Left renal cortex interstitium (tissue), 4 donors: ENCODE measurements at places on chromosomes 5 and 9.

DNA sequence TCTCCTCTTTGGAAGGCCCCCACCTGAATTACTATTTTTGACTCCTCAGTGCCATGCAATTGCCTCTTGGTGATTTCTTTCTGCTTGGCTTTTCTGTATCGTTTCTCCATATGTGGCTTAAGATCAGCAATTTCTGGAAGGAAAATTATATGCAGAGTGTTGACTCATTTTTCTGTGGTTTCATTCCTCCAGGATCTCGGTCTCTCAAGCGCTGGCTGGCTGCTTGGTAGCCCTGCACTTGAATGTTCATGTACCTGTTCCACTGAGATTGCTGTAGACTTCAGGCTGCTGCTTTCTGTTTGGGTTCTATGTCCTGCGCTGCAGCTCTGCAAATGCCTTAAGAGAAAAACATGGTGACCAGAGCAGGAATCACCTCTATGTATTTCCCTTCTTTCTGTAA is 77.6 kb downstream of the INIP start:
- DNase-seq = no peak

DNA sequence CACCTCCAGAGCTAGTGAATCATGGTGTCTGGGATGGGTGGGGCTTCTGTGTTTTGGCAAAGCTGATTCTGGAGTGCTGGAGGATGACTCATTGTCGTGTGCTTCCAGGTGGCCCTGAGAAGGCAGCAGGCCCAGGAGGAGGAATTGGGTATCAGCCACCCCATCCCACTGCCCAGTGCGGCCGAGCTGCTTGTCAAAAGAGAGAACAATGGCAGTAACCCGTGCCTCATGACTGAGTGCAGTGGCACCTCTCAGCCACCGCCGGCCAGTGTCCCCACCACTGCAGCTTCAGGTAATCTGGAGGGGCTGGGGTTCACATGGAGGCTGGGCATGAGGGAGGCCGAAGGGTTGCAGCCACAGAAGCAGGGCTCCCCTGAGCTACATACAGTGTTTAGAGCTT is 5.4 kb downstream of the DMRT1 start:
- no peak for DNase-seq

DNA sequence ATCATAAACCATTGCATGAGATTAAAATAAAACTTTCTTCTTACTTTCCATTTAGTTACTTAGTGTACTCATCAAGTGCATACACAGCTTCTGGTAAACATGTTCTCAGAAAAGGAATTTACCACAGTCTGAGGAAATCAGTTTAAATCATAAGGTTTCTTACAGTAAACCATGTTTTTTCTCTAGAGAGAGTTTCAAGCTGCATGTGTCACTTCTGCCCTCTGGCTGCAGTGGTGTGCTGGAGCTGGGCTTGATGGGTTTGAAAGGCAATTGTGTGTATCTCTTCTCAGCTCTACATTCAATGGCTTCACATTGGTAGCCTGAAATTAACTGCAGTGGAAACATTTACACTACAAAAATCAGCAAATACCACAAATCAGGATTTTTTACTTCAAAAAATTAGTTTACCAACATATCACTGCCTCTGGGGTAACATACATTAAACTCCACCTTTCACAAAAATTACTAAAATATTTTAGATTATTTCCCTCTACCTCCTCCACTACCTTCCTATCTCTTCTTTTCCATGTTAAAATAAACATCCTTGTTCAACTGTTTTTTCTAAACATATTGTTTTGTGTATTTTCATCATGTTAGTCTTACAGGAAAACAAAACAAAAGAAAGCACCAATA is 414.3 kb downstream of the ANXA1 start:
- DNase-seq = no peak

DNA sequence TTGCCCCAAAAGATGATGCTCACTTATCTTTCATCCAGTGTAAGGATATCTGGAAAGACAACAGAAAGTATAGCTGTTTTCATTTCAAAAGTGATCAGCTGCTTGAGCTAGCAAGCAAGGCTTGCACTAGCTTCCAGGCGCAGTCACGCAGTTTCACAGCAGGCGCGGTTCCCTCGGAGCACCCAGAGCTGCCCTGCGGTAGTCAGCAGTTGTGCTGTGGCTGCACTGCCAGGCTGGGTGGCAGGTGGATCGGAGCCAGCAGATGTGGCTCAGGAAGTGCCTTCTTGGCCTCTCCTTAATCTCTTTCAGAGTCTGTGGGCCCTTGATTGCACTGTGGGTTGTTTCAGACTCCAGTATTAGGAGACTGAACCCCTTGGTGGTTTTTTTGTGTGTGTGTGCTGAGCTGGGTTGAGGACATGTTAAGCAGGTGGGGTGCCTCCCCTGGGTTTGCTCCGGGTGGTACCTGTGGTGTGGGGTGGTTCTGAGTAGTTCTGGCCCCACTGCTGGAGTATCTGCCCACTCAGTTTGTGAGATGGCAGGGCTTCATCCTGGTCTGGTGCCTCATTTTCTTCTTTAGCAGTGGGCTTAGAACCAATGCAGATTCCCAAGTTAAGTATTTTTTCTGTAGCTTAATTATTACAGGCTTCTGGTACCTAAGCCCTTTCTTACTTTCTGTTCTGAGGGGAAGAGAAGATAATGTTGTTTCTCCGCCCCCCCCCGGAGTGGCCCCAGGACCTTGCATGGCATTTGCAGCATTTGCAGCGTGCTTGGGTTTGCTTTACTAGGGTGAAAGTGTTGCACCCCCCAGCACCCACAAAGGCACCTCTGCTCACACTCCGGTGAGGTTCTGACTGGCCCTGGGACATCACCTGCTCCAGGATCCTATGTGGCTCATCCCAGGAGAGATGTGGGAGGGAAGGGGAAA is 16.4 kb downstream of the TENT4A start:
- DNase-seq = no peak

DNA sequence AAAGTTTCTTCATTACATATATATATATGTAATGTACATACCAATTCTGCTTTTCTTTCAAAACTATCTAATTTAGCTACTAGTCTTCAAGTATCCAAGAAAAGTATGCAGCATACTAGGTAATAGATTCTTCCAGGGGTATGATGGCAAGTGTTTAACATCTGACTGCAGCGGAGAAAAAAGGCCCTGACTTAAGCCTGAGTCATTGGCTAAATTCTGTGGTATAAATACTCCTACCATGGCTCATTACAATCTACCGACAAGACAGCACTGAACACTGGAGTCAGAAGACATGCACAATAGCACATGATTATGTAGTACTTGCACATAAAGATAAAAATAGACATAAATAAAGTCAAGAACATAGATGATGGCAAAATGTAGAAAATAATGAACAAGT is 439.9 kb downstream of the BRINP1 start:
- DNase-seq = no peak

DNA sequence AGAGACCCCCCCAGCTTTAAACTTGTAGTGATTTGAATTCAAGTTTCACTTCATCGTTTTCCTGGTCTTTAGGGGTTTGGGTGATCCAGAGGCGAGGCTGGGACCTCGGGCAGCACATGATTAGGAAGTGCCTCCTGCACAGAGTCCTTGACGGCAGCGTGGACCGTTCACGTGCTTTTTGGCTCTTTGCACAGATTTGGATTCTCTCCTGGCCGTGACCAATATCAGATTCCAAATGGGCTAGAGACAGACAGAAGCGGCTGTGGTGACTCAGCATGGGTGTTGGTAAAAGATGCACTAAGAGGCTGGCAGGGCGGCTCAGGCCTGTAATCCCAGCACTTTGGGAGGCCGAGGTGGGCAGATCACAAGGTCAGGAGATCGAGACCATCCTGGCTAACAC is 117.2 kb upstream of the CACNA1B start:
- DNase-seq = no peak

DNA sequence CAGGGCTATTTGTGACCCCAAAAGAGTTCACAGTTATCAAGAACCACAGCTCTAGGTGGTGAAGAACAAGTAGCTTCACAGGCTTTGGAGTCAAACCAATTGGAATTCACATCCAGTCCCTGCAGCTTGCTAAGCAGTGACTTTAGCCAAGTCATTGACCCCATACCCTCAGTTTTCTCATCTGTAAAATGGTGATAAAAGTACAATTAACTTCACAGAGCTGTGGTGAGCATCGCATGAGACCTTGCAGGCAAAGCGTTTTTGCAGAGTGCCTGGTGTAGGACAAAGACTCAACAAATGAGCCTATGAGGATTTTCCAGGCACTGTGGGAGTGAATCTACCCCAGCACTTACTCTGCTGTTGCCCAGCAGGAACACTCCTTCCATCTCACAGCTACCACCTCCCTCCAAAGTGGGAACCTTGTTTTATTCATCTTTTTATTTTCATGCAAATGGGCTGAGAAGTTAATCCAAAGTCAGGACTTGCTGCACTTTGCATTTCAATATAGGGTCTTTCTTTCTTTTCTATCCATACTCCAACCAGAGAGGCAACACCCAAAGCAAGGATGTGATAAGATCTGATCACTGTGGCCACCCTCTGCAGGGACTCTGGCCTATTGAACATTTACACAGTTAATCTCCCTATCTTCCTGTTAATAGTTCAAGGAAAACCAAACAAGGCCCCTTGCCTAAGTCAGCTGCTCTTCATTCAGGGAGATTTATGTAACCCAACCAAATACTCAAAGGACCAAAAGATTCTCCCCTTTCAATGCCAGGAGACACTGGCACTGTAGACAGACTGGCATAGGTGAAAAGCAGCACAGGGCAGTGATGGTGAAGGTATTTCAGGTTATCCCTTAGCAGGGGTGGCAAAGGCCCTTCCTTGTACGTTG is 41.9 kb downstream of the ABCA1 start:
- no peak for DNase-seq

- DNase-seq = no peak
Measured at GRCh38 chr9:83569326-83569725, 31.1 kb upstream of the FRMD3 start.

- DNase-seq = no peak
Measured at GRCh38 chr5:112657804-112658203, 79.9 kb upstream of the APC start.

GRCh38 chr5:137040641-137041340 is 458.3 kb downstream of the SPOCK1 start:
- no peak for DNase-seq

GRCh38 chr5:15521381-15522186 is 21.6 kb downstream of the FBXL7 start:
- no peak for DNase-seq

GRCh38 chr9:124755061-124755460 is 16.1 kb downstream of the NR6A1 start:
- DNase-seq = no peak

- no peak for DNase-seq
Measured at GRCh38 chr5:41822036-41822435, 48.2 kb downstream of the OXCT1 start.

GRCh38 chr9:124191691-124192395 is 65.9 kb upstream of the NEK6 start:
- no peak for DNase-seq

- no peak for DNase-seq
Measured at GRCh38 chr5:163757344-163757743, 251.9 kb downstream of the MAT2B start.

DNA sequence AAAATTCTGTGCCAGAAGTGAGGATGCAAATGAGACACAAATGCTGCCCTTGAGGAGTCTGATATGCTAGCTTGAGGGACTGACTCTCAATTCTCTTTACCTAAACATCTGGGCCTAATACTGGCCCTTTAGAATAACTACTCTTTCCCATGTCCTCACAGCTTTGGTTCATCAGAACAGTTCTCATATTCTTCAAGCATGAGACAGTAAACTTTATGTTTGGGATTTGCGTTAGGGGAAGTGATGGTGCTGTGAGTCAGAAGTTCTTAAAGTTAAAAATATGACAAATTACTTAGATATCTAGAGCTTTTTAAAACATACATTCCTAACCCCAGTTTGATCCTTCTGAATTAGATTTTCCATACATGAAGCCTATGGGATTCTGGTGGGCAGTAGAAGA is 665.0 kb upstream of the RGMB start:
- DNase-seq = no peak

DNA sequence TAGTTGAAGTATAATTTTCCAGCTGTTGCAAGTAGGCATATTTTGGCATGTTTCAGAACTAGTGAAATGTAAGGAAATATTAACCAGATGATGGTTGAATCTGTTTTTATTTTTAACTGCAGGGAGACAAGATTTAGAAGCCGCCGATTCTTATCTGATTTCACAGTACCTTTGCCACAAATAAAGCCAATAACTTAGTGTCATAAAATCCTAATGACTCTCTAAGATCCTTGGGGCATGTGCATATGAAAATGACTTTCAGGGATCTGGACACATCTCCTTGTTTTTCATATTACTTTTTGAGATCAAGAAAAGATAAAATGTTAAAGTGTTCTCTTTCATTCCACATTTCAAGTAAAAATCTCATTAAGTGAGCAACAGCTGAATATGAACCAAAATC is 125.8 kb upstream of the CNTLN start:
- no peak for DNase-seq

DNA sequence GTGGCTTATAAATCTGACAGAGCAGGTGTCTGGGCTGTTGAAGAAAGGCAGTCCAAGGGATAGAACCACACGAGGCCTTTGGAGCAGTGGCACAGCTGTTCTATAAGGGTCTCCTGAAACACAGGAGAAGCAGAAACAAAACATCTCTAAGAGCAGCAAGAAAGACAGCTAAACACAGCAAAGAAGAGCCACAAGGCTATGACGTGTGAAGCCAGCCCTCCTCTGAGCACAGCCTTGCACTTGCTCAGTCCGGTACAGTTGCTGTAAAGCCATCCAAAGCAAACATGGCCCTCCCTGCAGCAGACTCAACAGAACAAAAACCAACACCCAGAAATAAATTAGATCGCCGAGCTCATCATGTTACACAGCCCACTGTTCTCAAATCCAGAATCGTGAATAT is 2.6 kb upstream of the GZMK start:
- no peak for DNase-seq

- DNase-seq = no peak
Measured at GRCh38 chr5:113202287-113202686, 225.7 kb downstream of the DCP2 start.

- DNase-seq = no peak
Measured at GRCh38 chr5:159094745-159095144, 5.0 kb downstream of the EBF1 start.

DNA sequence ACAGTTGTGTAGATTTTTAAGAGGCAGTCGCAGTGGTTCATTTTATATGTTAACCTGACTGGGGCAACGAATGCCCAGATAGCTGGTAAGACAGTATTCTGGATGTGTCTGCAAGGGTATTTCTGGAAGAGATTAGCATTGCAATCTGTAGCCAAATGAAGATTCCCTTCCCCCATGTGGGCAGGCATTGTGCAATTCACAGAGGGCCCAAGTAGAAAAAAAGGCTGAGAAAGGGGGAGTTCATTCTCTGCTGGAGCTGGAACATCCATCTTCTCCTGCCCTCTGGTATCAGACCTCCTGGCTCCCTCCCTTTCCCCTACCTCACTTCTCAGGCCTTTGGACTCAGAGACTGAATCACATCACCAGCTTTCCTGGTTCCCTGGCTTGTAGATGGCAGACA is 70.6 kb downstream of the TENT4A start:
- DNase-seq = no peak

GRCh38 chr5:172503925-172504700 is 49.8 kb upstream of the SH3PXD2B start:
- no peak for DNase-seq

GRCh38 chr5:144142824-144143162 is 27.7 kb downstream of the YIPF5 start:
- DNase-seq = no peak

GRCh38 chr9:4353236-4353635 is 53.4 kb upstream of the GLIS3 start:
- no peak for DNase-seq

GRCh38 chr9:121674952-121675351 is 23.5 kb downstream of the DAB2IP start:
- DNase-seq = no peak

GRCh38 chr5:173310218-173310769 is 17.9 kb downstream of the STC2 start:
- DNase-seq = no peak

- DNase-seq = no peak
Measured at GRCh38 chr5:154403234-154403633, 42.6 kb upstream of the SAP30L start.
